ENCODE measurements at places on chromosomes 2 and 18. TPM values are rescaled to one million over a fixed set of nuclear protein-coding genes. Genes with fewer than 3 reads are reported as not detected.

DNA sequence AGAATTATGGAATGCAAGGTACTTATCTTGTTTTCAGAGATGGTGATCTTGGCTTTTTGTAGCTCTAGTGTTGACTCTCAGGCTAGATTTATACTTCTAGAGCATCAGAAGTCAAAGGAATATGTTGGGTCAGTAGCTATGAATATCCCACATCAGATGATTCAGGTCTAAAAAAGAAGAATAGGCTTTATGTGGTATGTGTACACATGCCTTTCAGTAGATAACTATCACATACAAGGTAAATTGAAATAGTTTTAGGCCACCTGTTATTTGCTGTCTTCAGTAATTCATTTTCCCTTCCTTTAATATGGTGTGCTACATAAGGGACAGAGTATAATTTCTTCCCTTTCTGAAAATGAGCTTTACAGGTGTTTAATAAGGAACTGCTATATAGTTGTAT is 142.4 kb downstream of the AGPS start:
- H3K36me3 ChIP-seq, result no peaks in the 10 kb centered on the region
- H3K4me3 ChIP-seq, result no peak overlapping the region
- no peak for DNase-seq
- H3K27ac ChIP-seq, result no peak overlapping the region
- no peaks in the 10 kb centered on the region for H3K4me1 ChIP-seq

Gene ITPRIPL1
- 1.2 TPM for total RNA-seq

Gene COL4A4
- total RNA-seq, result 26.4 TPM

- H3K4me1 ChIP-seq, result no peaks in the 10 kb centered on the region
- no peaks in the 10 kb centered on the region for H3K27me3 ChIP-seq
- H3K36me3 ChIP-seq, result peaks cover 46% of the 10 kb centered on the region
- DNase-seq, result no peak
- H3K27ac ChIP-seq, result no peak overlapping the region
- no peak overlapping the region for H3K4me3 ChIP-seq
These were observed 26.8 kb downstream of the TUBB6 start for GRCh38 chr18:12334863-12335262.

DNA sequence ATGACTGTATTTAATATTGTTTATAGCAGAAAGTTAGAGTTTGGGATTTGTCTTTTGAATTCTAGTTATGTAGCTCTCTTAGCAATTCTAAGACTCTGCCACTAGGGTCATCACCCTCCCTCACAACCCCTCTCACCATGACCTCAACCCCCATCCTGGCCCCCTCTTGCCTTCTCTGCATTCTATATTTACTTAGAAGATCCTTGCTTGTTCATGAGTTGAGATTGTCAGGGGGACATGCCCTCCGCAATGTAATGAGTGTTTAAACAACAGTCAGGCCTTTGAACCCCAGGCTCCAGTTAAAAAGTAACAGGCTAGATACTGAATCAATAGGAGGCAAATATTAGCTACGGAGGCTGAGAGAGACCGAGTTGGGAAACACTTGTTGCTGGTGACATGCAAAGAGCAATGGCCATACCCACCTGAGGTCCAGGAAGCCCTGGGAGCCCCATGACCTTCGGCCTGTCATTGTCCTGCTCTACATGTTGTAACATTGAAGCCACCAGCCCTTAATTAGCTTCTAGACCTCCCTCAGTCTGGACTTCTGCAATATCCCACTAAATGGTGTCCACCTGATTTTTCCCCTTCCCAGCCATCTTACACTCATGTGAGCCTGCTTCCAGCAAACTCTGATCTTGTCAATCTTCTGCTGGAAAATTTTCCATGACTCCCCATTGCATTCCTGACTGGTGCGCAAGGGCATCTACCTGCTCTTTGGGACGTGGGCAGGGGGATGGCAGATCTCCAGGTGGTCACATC is 221.1 kb downstream of the ALPK2 start:
- H3K4me1 ChIP-seq, result peaks cover 6% of the 10 kb centered on the region
- DNase-seq, result no peak
- H3K4me3 ChIP-seq, result no peak overlapping the region
- H3K36me3 ChIP-seq, result no peaks in the 10 kb centered on the region
- no peaks in the 10 kb centered on the region for H3K27me3 ChIP-seq
- H3K27ac ChIP-seq, result no peak overlapping the region
